ENCODE measurements at places on chromosomes 5 and 9.

DNA sequence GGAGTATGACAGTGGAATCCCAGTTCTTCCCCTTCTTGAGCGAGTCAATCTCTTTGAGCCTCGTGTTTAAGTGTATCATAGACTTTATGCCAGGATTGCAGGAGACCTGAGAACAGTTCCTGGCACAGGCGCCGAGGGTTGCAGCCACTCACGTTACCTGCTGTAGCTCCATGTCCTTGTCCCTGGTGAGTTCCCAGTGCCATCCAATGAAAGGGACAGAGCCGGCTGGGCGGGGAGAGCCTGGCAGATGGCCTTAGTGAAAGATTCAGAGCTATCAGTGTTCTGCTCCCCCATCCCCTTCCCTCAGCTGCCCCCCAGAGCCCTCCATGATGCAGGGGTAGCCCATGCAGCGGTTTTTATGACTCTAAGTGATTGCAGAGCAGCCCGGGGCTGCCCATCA is 554.0 kb downstream of the BNC2 start:
- peak; percentile 52 for DNase-seq

- no peak for DNase-seq
These were observed 20.4 kb upstream of the SPTLC1 start for GRCh38 chr9:92135576-92135975.

DNA sequence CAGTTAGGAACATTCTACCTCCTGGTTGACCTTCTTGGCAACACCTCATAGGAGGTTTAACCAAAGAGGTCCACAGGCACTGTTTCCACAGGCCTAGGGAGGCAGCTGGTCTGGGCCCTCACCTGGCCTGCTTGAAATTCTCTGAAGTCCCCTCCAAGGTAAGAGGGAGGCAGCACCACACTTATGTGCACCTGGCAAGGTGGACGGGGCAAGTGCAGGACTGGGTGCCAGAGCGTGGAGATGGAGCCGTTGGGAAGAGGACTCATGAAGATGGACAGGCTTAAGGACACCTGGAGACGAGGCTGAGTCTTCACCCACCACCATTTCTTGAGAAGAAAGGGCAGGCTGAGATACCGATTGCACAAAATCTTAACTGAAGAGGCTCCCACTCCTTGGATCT is 6.6 kb upstream of the BARHL1 start:
- no peak for DNase-seq

- DNase-seq: no peak
These were observed 178.4 kb downstream of the TTLL11 start for GRCh38 chr9:121914604-121915303.

DNA sequence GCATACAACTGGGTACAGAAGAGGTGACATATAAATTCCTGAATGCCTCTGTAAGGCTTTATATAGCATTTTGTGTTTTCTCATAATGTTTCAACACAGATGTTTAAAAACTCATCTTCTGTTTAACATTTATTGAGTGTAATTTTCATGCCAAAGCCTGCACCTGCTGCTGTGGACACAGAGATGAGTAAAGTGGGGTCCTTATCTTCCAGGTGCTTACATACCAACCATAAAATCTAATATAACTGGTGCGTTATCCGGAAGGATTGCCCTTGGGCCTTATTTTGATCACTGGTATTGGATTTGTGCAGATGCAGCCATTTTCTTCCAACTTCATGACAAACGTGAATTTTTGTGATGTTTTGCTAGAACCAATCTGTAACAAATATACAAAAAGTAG is 222.3 kb downstream of the DMRT2 start:
- no peak for DNase-seq

- DNase-seq: no peak
These were observed 52.3 kb upstream of the PTPDC1 start for GRCh38 chr9:94031946-94032345.

DNA sequence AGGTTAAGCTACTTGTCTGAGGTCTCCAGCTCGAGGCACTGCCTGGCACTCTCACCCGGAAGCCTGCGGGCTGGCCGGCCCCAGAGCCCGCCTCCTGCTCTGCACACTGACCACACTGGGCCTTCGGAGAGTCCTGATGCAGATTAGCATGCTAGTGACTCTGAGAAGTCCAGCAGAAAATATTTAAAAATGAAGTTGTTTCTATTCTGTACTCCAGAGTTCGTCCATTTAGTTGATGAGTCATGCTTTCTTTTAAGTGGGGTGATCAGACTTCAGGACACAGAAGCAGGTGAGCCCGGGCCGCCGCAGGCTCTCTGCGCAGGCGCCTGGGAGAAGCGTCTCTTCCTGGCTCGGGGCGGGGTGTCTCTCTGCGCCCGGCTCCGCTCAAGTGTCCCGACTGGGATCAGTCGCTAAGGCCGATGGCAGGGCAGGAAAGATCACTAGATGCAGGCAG is 32.5 kb downstream of the FAM240B start:
- DNase-seq: no peak

DNA sequence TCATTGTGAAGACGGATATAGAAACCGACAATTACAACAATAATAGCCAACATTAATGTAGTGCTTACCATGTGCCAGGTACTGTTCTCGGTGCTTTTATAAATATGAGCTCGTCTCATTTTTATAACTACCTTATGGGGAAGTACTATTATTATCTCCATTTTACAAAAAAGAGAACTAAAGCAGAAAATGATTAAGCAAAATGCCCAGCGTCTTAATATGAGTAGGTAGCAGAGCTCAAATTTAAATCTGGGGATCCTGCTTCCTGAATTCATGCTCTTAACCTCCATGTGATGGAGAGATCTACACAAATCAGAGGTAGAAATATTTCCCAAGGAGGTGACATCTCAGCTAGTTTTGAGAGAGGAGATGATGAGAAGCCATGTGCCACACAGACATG is 256.9 kb downstream of the TRIM32 start:
- no peak for DNase-seq

GRCh38 chr5:88826646-88827585 is 56.1 kb downstream of the MEF2C start:
- DNase-seq: no peak

DNA sequence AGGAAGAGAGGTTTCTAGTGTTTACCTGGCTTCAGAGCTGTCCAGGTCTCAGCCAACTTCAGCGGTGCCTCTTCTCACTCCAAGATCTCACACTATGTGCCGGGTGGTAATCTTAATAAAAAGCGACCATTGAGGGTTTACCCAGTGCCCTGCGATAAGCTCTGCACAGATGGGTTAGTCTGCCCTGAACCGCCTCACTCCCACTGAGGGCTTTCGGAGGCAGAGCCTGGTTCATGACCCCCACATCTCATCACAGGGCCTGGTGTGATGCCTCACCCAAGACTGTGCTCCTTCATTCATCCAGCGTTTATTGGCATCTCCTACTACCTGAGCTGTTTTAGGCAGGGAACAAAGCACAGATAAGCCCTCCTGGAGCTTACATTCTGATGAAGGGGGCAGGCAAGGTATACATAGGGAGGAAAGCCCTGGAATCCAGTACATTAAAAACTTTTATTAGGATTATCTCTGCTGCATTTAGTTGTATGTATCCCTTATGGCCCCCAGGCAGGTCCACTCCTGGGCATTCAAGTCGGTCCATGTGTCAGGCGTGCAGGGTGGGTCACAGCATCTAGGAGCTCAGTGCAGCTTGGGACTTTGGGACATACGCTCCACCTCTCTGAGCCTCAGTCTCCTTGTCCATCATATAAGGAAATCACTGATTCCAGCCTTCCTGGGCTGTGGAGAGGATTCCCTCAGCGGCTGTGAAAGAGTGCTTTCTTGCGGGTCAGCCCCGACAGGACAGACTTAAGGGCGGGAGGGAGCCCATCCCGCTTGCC is 613 bp upstream of the COL15A1 start:
- DNase-seq: peak; percentile 56

- DNase-seq: no peak
These were observed 359.0 kb downstream of the SLIT3 start for GRCh38 chr5:168941901-168942300.

DNA sequence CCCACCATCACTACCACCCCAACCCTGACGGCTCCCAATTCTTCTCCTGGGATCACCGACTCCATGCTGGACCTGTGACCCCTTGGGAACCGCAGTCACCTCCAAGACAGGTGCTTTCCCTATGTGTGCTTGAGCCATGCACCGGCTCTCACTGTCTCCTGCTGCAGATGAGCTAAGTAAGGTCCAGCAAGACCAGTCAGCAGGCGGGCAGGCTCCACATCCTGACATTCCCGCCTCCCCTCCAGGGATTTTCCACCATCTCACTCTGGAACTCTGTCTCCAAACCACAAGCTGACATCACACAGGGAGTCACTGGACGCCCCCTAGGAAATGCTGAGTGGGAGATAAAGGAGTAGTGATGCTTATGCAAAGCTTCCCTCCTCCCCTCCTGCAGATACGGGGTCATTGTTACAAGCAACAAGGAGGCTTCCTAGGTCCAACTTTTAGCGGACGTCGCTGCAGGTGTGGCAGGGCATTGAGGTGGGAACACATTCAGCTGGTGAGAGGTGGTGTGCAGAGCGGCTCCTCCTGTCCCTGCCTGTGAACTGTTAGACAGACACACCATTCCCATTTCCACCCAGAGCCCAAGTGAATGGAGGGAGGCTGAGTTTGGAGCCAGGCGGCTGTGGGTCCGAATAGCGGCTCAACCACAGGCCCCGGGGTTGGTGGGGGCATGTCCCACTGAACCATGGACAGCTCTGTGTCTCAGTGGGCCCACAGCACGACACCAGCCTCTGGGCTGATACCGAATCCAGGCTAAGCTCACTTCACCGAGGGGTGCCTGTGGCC is 129.2 kb upstream of the PHYKPL start:
- no peak for DNase-seq

DNA sequence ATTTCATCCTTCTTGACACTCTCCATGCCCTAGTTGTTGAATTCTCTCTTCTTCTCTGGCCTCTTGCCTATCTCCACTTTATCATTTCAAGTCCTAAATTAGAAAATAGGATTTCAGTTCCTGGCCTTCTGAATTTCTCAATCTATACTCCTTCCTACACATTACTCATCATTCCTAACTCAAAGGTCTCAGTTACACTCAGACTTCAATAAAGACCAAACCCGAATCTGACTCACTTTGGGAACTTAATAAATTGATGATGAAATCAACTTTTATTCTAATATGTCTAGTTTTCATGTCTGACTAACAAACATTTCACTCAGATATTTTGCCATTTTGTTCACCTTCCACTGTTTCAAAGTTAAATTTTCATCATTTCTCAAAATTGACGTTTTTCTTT is 113.6 kb upstream of the TSLP start:
- DNase-seq: no peak

DNA sequence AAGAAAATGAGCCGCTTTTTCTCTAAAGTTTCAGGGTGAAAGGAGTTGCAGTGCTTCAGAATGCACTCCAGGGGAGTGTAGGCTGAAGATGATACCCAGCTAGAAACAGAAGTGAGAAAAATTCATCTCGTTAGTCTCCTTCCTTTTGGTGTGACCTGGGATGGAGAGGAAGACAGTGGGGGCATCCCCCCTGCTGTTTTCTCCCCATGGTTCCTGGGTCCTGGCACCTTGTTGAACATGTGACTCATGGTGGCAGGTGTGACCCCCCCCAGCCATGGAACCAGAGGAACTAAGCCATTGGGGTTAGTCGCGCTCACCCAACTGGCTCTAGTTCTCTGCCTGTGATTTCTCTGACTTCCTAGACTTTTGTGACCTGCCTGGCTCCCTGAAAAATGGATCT is 424.6 kb downstream of the CSNK1G3 start:
- no peak for DNase-seq

- DNase-seq: no peak
These were observed 567.0 kb downstream of the CETN3 start for GRCh38 chr5:89842531-89842930.

GRCh38 chr9:131525643-131526565 is 5.2 kb downstream of the UCK1 start:
- DNase-seq: no peak

GRCh38 chr9:91776409-91777291 is 173.4 kb downstream of the ROR2 start:
- DNase-seq: no peak

GRCh38 chr9:68919661-68920060 is 94.3 kb downstream of the PRKACG start:
- DNase-seq: no peak

- no peak for DNase-seq
These were observed 345.7 kb downstream of the TLE4 start for GRCh38 chr9:79917421-79917820.

DNA sequence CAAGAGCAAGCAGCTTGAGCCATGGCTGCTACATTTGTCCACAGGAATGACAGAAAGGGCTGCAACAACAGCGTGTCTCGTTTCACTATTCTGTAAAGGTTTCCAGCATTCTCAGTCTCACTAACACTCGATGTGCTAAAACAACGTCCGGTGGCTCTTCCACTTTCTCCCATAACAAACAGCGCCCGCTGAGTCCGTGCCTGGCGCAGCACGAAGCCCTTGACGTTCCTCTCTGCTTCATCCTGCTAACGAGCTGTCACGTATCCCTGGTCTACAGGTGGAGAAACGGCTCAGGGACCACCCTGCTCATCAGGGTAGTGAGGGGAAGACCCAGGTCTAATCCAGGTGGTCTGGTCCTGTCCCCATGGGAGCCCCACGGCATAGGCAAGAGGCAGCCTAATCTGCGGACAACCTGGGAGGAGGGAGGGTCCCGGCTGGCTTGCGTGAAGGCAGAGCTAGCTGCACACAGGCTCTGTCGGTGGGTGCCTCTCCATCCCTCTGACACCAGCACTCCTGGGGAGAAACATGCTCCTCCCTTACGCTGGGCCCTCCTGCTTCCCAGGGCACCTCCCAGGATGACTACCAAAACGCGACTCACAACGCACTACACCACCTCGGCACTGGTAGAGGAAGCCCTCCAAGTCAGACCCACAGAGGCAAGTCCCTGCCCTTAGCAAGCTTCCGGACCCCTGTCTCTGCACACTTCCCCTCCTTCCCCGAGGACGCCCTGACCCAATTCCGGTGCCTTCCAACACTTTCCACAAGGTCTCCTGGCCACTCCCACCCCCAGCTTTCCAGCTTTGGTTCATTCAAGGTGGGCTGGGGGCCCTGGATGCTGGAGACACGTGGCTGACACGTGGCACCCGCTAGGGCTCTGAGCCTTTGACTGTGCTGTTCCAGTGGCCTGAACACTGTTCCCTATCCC is 43.3 kb downstream of the VAV2 start:
- DNase-seq: no peak

- DNase-seq: peak; percentile 28
These were observed 24.0 kb downstream of the TMOD1 start for GRCh38 chr9:97525451-97525850.

GRCh38 chr9:134545543-134546245 is 95.9 kb upstream of the COL5A1 start:
- DNase-seq: no peak

DNA sequence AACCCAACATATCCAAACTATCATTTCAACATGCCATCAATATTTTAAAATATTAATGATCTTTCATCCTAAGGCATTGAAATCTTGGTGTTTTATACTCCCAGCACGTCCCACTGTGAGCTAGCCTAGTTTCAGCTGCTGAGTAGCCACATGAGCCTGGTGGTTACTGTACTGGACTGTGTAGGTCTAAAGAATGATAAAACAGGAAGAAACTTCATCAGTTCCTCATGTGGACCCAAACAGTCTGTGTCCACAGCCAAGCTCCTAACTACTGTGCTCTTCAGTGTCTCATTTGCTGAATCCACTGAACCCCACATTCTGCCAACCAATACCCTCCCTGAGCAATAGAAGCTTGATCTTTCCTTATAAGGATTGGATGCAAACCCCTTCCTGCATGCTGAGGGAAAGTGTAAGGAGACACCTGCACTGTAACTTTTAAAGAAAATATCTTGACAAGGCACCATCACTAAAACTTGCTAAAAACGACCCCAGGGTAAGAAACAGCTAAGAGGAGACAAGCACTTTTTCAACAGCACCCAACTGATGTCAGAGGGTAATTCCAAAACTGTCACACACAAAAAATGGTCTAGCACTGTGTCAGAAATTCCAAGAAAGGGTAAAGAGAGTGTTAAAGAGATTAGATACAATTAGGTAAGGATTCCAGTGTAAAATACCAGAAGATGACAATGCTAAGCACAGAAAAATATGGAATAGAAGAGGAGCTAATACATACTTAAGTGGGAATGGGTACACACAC is 126.9 kb downstream of the SPOCK1 start:
- DNase-seq: no peak

Measured in left forelimb (tissue), 1 donor.